ENCODE measurements at places on chromosomes 6 and 20.

DNA sequence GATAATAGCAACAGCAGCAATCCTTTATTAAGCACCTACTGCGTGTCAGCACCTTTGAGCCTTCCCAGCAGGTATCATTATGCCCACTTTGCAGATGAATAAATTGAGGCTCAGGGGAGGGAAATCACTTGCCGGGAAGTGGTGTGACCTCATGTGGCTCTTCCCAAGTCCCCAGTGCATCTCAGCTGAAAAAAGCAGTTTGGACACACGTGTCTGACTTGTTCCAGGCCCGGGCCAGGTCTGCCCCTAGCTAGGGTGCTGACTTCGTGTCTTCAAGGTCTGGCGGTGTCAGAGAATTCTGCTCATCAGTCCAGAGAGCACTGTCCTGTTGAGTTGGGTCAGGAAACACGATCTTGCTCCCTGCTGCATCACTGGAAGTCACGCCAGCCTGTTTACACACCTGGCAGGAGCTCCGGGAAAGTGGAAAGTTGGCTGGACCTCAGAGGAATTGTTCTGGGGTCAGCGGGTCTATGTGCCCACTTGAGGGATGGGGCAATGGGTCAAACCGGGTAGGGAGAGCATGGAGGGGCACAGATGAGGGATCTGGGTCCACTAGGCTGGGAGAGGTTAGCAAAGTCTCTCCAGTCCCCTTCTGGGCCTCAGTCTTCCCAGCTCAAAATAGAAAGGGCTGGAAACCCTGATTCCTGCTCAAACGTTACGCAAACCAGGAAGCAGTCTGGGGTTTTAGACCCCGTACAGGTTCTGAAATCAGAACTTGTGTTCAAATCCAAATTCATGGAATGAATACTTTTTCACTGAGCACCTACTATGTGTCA lies 10.5 kb downstream of the SLC13A3 start:
- DNase-seq = no peak

DNA sequence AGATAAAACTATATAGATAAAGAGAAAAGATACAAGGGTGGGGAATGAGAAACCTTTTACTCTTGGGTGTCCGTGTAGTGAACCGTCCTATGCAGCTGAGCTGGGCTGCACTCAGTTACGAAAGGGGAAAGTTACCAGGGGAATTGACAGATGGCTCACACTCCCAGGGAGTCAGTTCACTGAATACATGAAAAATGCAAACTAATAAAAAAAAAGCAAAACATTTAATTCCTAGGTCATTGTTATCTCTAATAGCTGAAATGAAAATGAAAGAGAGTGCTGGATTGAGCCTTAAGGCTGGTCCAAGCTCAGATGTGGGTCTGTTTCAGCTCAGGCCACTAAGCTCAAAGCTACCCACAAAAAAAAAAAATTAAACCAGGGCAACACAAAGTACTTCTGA lies 138.0 kb downstream of the THBS2 start:
- no peak for DNase-seq

- no peak for DNase-seq
Observed at GRCh38 chr6:55047451-55048044, 126.8 kb upstream of the HCRTR2 start.

DNA sequence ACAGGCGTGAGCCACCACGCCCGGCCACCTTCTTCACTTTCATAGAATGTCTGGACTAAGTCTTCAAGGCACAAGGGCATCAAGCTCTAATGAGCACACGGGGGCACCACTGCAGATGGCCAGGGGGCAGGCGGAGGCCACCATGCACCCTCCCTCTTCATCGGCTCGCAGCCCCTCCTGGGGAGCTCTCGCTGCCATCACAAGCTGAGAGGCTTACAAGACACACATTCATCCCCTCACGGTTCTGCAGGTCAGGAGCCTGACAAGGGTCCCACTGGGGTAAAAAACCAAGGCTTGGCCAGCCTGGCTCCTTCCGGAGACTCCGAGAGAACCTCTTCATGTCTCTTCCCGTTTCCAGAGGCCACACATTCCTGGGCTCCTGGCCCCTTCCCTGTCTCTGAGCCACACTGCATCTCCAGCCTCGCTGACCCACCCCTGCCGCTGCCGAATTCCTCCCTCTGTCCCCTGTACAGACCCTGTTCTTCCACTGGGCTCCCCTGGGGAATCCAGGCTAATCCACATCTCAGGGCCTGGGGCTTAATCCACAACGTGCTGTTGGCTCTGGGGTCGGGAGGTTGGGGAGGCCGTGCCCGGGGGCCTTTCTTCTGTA lies 19.8 kb downstream of the DLL1 start:
- peak; percentile 47 for DNase-seq

- no peak for DNase-seq
Observed at GRCh38 chr20:61736751-61737310, 328.9 kb downstream of the TAF4 start.

- DNase-seq = no peak
Observed at GRCh38 chr20:63940071-63940471, 16.1 kb downstream of the UCKL1 start.

GRCh38 chr20:9577397-9577796 lies 63.0 kb downstream of the LAMP5 start:
- DNase-seq = no peak

GRCh38 chr6:52712136-52712535 lies 41.2 kb downstream of the TMEM14A start:
- no peak for DNase-seq
